ENCODE measurements at places on chromosomes 1 and 21. TPM values are rescaled to one million over a fixed set of nuclear protein-coding genes. Genes with fewer than 3 reads are reported as not detected.
A peak's percentile ranks its signal among the peaks of the same experiment; 100 is the strongest.

- no peak overlapping the region for H3K27ac ChIP-seq
- H3K4me1 ChIP-seq: peaks cover 51% of the 10 kb centered on the region
- H3K4me3 ChIP-seq: peak overlapping the region; percentile 6
- H3K27me3 ChIP-seq: no peaks in the 10 kb centered on the region
- H3K36me3 ChIP-seq: no peaks in the 10 kb centered on the region
Measured at GRCh38 chr1:221783936-221784335, 42.0 kb upstream of the DUSP10 start.

GRCh38 chr1:167792188-167792565 lies 70.4 kb downstream of the MPZL1 start:
- H3K4me3 ChIP-seq: no peak overlapping the region
- H3K4me1 ChIP-seq: no peaks in the 10 kb centered on the region
- DNase-seq: no peak

DNA sequence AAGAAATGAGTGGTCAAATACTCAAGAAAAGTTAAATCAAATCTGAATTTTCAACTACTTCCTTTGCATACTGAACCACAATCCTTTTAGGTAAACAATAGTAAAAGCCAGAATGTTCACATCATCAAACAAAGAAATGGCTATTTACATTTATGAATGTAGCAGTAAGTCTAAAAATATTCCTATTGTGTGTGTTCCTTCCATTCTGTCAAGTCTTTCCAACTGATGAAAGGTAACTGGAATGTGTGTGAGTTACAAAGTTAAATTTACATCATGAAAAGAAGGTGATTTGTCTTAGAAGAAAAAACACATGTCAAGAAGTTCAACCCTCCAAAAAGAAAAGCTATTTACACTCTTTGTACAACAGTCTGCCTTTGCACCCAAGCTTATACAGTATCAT lies 203.1 kb downstream of the SIPA1L2 start:
- no peaks in the 10 kb centered on the region for H3K36me3 ChIP-seq
- no peak for DNase-seq
- no peaks in the 10 kb centered on the region for H3K4me1 ChIP-seq
- no peaks in the 10 kb centered on the region for H3K27me3 ChIP-seq
- no peak overlapping the region for H3K27ac ChIP-seq
- no peak overlapping the region for H3K4me3 ChIP-seq

DNA sequence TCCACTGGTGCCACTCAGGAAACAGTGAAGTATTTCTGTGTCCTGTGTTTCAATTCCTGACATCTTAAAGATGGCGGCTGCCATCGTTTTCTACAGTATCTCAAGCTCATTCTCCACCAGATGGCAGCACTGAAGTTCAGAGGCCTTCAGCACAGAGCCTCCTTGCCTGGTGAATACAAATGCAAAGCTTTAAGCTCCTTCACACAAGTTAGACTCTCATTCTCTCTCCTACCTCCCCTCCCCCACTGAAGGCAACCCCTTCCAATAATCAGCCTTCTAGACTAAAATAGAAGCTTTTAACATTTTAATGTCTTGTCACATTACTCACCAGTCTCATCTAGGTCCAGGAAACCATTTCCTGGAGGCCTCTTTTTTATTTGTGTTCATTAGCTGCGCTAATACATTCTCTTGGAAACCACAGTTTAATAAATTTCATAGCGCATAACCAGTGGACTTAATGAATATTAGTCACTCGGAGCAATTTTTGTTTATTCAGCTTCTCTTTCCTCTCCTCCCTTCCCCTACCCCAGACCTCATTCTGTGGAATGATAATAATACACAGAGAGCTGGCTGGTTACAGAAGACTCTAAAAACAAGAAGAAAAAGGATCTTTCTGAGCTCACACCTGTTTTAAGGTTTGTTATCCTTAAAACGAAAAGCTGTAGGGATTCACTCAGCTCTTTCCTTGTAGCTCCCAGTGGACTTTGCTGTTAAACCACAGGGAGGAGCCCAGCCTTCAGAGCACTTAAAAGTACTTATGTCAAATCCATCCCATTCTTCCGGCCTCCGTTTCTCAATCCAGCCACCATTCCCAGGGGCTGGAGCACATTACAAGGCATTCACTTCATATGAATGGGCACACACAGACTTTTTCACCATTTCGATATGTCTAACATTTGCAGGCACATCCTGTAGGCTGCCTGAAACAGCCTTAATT lies 384.9 kb downstream of the HLX start:
- H3K4me3 ChIP-seq: no peak overlapping the region
- no peaks in the 10 kb centered on the region for H3K4me1 ChIP-seq
- H3K27me3 ChIP-seq: no peaks in the 10 kb centered on the region
- no peak for DNase-seq

DNA sequence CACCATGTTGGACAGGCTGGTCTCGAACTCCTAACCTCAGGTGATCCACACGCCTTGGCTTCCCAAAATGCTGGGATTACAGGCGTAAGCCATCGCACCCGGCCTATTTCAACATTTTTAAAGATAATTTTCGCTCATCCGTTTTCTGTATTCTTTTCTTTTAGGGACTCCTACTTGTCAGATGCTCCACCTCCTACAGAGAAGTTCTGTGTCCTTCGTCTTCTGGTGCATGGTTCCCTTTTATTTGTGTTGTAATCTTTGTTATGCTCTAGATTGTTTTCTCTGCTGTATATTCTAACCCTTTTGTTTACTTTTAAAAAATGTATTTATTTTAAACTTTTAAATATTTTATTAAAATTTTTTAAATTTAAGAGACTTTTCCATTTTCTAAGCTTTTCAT lies 28.4 kb downstream of the CLDN14 start:
- H3K4me3 ChIP-seq: no peak overlapping the region
- H3K4me1 ChIP-seq: no peaks in the 10 kb centered on the region
- no peak overlapping the region for H3K27ac ChIP-seq
- peaks cover 3% of the 10 kb centered on the region for H3K27me3 ChIP-seq
- H3K36me3 ChIP-seq: no peaks in the 10 kb centered on the region

- H3K4me3 ChIP-seq: no peak overlapping the region
- H3K27me3 ChIP-seq: peaks cover 35% of the 10 kb centered on the region
- peak; percentile 27 for DNase-seq
- no peaks in the 10 kb centered on the region for H3K36me3 ChIP-seq
- H3K4me1 ChIP-seq: peaks cover 12% of the 10 kb centered on the region
Measured at GRCh38 chr1:2628191-2628932, 4.5 kb downstream of the MMEL1 start.

The KIF2C gene
- 0.82 TPM for total RNA-seq

The RGS13 gene
- 0.17 TPM for total RNA-seq

The AK5 gene
- total RNA-seq: 32.0 TPM

The PGBD5 gene
- total RNA-seq: not detected

The SLC16A4 gene
- total RNA-seq: not detected
